ENCODE measurements at places on chromosomes 12 and 14. TPM values are rescaled to one million over a fixed set of nuclear protein-coding genes. Genes with fewer than 3 reads are reported as not detected.

The SLC5A8 gene
- total RNA-seq = not detected

The SSTR1 gene
- not detected for total RNA-seq

- no peak for DNase-seq
Observed at GRCh38 chr14:100618763-100619320, 31.6 kb upstream of the BEGAIN start.

- no peak for DNase-seq
Observed at GRCh38 chr14:61530896-61531295, 164.4 kb upstream of the HIF1A start.

DNA sequence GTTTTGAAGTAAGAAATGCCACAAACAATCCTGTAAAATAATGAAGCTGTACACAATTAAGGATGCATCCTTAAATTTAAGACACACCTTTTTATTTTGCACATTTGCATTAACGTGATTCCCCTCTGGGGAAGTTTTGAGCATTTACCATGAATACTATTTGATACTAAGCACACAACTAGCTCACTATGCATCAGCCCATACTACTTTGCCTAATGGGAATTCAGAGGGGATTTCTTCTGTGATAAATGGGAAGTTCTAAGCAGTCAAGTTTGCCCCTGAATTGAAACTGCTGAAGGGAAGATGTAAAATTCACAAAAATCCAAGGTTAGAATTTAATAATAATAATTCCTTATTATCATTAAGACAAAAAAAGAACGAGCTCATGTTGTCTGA, 27.4 kb downstream of the SINHCAF start:
- no peak for DNase-seq

The TSPAN8 gene
- total RNA-seq = not detected

DNA sequence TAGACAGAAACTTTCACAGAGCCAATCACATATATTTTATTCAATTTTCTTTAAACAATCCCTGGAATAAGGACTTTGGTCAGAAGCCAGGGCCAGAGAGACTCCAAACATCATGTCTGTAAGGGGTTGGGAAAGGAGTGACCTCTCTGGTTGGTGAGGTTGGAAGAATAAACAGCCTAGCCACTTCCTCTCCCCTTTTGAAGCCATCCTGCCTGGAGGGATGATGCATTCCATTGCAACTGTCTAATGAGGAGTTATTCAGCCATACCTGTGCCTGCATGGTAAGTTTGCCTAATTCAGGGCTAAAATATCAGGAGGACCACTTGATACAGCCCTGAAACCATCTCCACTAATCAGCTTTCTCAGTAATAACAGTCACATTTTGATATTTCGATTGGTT, 299.8 kb downstream of the KCNH5 start:
- DNase-seq = no peak

The TEX52 gene
- total RNA-seq = not detected

- no peak for DNase-seq
Observed at GRCh38 chr12:106127338-106128126, 11.2 kb downstream of the NUAK1 start.

- DNase-seq = no peak
Observed at GRCh38 chr14:104499784-104500760, 79.5 kb upstream of the C14orf180 start.

GRCh38 chr12:123115409-123116121, 35.3 kb downstream of the PITPNM2 start:
- peak; percentile 53 for DNase-seq

DNA sequence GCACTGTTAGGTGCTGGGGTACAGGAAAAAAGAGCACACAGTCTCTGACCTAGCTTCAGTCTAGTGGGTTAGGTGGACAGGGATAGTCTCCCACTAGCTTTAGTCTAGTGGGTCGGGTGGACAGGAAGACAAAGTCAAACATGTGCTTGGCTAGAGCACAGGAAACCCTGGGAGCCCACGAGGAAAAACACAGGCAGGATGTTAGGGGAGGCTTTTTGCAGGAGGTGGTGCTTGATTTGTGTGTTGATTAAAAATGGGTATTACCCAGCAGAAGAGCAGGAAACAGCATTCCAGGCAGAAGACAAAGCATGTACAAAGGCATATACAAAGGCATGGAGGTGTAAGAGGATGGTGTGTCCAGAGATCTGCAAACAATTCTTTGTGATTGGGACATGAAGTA, 23.3 kb downstream of the SLC38A2 start:
- DNase-seq = no peak

GRCh38 chr12:5907807-5908206, 37.3 kb downstream of the ANO2 start:
- no peak for DNase-seq

GRCh38 chr12:103050273-103050672, 92.8 kb downstream of the ASCL1 start:
- DNase-seq = no peak
